Stimulated activated CD8-positive, alpha-beta memory T cell treated with anti-CD3 and anti-CD28 coated beads, Interleukin-7, amount 100 ng/mL, for 24 hours (primary cell): ENCODE measurements at places on chromosomes 2 and 18.

- no peak for DNase-seq
Measured at GRCh38 chr2:69177785-69178636, 165.0 kb downstream of the ANTXR1 start.

DNA sequence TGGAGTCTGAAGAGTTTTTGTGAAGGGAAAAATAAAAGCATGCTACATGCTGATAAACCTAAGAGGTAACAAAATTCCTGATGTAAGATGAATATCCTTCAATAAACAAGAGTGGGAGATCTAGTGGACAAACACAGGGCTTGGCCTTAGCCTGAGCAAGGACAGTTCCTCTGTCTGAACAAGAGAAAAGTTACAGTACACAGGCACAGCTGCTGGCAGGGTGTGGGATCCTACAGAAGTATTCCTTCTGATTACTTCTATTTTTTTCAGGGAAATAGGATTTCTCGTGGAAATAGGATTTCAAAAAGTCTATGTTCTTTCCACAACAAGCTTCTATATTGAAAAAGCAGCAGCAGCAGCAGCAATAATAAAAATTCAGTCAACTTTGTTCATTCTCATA is 54.1 kb downstream of the NBAS start:
- DNase-seq, result no peak

DNA sequence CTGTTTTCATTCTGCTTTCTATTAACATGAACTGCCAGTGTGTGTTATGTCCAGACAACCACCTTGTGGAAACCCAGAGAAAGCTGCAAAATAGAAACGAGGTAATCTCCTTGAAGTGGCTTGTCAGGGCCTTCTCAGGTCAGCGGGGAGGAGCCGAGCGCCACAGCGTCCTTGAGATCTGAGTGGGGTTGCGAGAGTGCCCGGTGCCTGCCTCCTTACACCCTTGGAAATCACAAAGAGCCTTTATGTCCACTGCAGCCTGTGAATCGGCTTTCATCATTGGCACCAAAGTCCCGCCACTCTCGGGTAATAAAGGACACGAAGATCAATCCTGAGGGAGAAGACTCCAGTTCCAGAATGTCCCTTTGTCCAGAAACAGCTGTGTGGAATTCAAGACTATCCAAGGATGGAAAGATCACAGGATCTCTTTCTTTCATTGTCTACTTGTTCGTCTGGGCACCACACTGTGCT is 135.2 kb downstream of the HRH4 start:
- no peak for DNase-seq

DNA sequence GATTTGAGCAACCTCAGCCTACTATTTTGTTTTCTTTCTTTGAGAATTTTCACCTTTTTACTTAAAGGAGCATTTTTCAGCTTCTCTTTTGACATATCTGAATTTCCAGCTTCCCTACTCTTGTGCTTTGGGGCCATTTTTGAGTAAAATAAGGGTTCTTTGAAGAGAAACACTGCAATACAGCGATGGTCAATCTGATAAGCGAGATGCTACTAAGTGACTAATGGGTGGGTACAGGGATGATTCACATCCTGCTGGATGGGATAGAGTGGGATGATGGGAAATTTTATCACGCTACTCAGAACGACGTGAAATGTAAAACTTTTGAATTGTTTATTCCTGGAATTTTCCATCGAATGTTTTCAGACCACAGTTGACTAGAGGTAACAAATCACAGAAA is 211.5 kb downstream of the TMEM247 start:
- no peak for DNase-seq

DNA sequence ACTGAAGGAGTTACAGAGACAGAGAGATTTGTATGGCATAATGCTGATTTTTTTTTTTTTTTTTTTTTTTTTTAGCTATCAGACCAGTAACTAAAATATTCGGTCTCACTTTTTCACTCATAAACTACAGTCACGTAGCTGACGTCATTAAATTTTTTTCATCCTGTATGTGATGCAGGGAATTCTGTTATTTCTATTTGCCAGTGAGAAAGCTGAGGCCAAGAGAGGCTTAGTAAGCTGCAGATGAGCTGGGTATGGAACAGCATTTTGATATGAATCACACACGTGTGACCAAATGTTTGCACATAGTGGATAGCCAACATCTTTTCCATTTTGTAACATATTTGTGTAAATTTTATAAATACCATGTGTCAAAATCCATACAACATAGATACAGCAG is 79.1 kb upstream of the EPB41L3 start:
- no peak for DNase-seq

- no peak for DNase-seq
Measured at GRCh38 chr2:100228415-100228814, 86.0 kb upstream of the AFF3 start.

- DNase-seq, result no peak
Measured at GRCh38 chr2:181574321-181574720, 82.6 kb downstream of the CERKL start.

DNA sequence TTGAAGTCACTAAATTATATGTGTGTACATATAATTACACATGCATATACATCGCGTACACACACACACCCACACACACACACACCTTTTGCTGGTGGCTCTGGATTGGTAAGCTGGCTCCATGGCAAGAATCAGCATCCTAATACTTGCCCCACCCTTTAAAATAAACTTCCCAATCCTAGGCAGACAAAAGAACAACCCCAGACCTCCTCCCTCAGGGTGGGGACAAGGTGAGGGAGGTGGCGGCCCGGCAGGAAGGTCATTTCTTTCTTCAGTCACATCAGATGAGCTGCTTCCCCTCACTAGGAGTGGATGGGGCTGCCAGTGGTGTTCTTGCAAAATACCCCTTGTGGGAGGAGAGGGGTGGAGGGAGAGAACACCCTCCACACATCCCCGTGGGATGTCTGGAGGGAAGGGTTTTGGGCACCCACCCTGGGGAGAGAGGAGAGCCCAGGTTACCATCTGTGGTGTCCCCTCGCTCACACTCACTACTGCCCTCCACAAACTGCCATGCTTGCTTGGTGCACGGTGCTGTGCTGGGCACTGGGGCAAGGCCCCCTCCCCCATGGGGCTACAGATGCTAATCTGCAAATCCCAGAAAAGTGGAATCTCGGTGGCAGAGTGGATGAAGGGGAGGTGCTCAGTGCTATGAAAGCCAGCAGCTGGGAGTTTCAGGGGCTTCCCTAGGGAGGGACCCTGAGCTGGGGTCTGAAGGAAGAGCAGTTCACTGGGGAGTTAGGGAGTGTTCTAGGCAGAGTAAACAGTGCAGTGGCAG is 64.0 kb downstream of the ODC1 start:
- DNase-seq, result no peak

DNA sequence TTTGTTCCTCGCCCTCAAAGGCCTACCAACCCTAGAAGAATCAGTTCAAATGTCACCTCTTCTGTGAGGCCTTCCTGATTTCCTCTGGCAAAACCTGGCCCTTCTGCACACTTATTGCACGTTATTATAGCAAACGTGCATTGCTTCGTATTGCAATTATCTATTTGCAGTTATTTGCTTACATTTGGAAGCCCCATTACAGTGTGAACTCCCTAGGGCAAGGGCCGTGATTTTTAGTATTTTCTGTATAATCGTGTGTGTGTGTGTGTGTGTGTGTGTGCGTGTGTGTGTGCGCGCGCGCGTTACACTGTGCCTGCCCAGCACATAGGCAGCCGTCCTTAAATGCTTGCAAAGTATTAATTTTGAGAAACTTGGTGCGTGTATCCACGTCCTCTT is 460 bp upstream of the SEMA4F start:
- no peak for DNase-seq

DNA sequence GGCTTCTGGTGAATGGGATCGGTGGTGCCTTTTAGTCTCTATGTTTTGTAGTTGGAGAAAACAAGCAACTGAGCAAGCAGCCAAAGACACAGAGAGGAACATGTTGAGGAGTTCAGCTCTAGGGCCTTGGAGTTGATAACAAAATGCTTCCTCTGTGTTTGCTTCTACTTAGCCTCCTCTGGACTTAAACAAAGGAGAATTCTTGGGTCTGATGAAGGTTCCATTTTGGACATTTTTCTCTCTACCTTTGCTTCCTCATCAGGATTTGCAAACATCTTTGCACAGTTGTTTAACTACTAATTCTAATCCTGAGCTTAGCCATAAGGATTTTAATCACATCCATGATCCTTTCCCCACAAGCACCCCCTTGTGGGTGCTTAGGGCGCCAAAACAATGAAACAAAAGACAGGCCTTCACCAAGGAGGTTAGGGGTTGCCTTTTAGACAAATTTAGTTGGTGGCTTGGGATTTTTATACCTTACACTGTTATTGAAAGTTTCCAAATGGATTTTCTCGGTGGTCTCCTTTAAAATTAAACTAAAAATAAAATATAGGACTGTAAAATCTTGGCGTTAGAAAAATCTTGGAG is 148.5 kb upstream of the SATB2 start:
- DNase-seq, result no peak

- DNase-seq, result no peak
Measured at GRCh38 chr2:157786663-157787363, 89.3 kb downstream of the ACVR1 start.

DNA sequence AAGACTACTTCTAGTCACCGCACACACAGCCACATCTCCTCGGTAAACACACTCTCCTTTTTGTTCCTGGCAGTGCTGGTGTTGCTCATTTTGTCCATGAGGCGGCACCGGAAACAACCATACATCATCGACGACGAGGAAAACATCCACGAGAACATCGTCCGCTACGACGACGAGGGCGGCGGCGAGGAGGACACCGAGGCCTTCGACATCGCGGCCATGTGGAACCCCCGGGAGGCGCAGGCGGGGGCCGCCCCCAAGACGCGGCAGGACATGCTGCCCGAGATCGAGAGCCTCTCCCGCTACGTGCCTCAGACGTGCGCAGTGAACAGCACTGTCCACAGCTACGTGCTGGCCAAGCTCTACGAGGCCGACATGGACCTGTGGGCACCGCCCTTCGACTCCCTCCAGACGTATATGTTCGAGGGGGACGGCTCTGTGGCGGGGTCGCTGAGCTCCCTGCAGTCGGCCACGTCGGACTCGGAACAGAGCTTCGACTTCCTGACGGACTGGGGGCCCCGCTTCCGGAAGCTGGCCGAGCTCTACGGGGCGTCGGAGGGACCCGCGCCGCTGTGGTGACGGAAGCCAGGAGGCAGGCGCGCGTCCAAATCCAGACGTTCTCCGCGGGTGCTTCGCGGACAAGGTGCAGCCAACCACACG is 221.0 kb downstream of the CDH20 start:
- DNase-seq, result no peak

DNA sequence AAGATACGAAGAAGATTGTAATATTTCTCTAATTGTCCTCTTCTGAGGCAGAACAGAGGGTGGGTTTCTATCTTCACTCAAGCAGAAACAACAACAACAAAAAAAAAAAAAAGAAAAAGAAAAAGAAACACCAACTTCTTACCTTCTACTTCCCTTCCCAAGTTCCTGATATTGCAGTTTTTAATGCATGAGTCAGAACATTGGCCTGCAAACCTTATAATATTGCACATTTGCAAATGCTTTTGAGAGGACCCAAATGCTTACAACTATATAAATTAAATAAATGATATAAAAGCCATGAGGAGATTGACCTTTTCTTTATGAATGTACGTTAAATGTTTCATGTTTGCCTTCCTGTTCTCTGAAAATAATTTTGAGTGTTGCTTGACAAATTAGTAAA is 37.3 kb downstream of the PAX3 start:
- DNase-seq, result no peak

- DNase-seq, result no peak
Measured at GRCh38 chr2:98937906-98938305, 1.9 kb upstream of the CRACDL start.

GRCh38 chr18:76981396-76981968 is 151.1 kb downstream of the MBP start:
- no peak for DNase-seq

- no peak for DNase-seq
Measured at GRCh38 chr2:221895366-221896121, 323.4 kb upstream of the EPHA4 start.

DNA sequence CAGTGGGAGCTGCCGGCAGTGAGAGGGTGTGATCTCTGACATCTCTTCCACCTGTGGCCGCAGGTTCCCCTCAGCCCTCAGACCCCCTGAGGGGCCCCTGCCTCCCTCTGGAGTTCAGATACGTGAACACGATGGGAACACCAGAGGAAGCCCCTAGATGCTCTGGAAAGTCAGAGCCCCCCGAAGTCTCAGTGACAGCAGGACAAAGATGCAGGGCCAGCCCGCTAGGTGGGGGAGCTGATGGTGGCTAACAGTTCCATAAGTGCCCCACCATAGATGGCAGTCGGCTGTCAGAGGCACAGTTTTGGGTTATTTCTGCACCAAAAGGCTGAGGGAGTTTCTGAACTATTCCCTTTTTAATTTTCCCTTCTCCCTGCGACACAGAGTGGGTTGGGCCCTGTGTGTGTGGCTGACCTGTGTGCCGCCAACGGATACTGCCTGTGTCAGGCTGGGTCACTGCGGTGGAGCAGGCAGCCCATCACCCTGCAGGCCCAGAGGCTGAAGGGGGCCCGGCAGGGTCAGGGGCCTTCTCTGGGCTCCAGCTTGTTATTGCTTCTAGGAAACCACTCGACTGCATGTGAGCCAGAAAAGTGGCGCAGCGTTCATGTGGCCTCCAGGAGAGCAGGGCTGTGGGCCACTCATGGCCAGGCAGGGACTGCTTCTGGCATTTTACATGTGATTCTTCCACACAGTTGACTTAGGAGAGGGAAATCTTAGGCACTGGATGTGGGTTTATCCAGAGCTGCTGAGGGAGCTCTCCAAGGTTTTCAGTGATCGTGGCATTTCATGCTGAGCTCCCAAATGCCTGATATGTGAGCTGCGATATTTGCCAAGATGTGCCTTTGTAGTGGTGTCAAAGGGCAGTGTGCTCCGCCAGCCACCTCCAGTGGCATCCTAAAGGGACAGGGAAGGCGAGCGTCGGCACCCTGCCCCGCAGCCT is 225.1 kb downstream of the SH3RF3 start:
- DNase-seq, result no peak

DNA sequence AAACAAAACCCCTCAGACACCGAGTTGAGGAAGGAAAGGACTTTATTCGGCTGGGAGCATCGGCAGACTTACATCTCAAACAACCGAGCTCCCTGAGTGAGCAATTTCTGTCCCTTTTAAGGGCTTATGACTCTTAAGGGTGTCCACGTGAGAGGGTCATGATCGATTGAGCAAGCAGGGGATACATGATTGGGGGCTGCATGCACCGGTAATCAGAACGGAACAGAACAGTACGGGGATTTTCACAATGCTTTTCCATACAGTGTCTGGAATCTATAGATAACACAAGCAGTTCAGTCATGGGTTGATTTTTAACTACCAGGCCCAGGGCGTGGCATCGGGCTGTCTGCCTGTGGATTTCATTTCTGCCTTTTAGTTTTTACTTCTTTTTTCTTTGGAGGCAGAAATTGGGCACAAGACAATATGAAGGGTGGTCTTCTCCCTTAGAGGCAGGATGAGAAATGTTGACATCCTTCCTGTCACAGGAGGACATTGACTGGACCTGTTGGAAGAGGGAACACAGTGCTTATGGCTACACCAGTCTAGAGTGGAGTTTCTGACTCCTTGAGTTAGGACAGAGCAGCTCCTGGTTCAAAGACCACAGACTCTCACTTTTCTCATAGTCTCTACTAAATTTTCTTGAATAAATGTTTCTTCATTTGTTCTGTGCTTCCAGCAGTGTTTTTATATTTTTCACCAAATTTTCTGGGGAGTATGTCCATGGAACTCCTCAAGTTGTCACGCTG is 35.8 kb downstream of the SPOPL start:
- no peak for DNase-seq
